ENCODE measurements at places on chromosomes 2 and 18.

GRCh38 chr2:112259509-112260294 is 4.9 kb upstream of the ZC3H8 start:
- peak; percentile 48 for DNase-seq

GRCh38 chr2:43142921-43143438 is 83.4 kb downstream of the ZFP36L2 start:
- DNase-seq = no peak

- DNase-seq = no peak
Measured at GRCh38 chr2:12269041-12269972, 447.4 kb upstream of the TRIB2 start.

- DNase-seq = no peak
Measured at GRCh38 chr2:122081751-122082150, 326.3 kb downstream of the TSN start.

- DNase-seq = no peak
Measured at GRCh38 chr18:70082430-70082829, 123.1 kb downstream of the RTTN start.

- no peak for DNase-seq
Measured at GRCh38 chr18:12998332-12999060, 7.3 kb downstream of the CEP192 start.

DNA sequence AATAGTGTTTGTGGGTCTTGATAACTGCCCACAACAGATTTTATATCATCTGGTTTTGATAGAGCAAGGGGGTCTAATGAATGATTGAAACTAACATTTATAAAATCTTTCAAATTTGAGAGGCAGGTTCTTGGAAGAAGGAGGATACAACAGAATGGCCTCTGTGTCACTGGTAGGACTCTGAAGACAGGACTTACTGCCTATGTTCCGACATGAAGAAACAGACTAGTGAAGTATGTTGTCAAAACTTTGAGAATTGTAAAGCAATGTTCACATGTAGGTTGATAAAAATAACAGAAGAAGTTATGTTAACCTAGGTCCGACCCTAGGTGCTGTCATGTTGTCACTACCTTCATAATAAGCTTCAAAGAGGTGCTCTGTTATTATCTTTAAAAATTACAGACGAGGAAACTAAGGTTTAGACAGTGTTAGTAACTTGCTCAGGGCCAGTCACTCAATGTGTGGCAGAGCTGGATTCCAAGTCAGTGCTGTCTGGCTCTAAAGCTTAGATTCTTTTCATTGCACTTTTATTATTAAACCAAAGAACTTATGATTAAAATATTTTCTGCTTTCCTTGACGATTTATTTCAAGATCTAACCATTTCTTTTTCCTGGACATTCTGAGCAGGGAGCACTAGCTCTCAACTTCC is 146.2 kb downstream of the RPIA start:
- DNase-seq = no peak

- no peak for DNase-seq
Measured at GRCh38 chr2:54652540-54652939, 70.9 kb upstream of the EML6 start.

DNA sequence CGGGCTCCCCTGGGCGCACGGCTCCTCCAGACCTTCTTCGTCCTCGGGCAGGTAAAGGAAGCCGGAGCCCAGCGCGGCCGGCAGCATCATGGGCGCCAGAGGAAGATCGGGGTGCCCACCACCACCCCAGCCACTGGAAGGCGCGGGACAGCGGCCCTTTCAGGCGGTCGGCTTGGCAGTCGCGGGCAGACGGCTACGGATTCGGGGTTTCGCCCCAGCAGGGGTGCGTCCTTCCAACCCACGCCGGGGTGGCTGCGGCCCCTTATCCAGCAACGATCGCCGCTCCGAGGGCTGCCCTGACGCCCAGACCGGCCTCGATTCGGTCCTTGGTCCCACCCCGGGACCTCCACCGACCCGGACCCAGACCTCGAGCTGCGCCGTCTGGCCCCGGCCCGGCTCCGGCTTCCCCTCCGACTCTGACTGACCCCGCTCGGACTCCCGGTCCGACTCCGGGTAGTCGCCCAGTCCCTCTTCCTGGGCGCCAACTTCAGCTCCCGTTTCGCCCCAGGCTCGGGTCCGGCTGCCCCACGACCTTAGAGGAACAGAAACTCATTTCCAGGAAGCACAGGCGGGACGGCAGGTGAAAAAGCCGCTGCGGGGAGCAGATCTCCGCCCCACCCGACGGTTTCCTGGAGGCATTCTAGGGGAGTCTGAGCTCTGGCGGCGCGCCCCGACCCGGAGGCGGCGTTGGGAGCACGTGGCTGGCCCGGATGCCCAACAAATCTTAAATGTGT is 30.2 kb upstream of the SSB start:
- DNase-seq = no peak

- no peak for DNase-seq
Measured at GRCh38 chr2:209526561-209526960, 102.7 kb downstream of the MAP2 start.

- no peak for DNase-seq
Measured at GRCh38 chr2:130381619-130382018, 25.8 kb downstream of the PTPN18 start.

DNA sequence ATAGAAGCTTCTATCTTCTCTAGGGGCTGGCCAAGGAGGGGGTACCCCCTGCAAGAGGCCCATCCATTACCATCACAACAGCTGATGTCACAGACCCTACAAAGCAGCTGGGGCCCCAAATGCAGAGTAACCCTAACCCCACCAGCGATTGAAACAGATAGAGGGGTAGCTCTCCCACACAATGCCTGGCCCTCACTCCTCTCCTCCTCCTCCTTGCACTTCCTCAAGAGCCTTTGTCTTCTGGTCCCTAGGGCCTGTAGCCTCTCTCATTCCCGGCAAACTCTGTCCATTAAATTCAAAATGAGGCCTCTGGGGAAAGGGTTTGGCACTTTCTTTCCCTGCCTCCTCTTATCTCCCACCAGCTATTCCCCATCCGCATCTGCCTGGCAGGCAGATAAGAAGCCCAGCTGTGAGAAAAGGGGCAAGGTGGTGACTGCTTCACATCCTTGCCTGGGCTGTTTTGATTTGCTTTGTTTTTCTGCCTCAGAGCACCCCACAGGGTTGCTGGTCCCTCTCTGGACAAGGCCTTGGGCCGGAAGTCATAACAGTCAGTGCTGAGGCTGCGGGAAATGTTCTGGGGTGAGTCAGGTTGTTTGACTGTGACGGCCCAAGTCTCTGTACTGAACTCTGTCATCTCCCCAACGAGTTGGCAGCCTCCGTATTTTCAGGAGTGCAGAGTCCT is 26.1 kb upstream of the CYP26B1 start:
- no peak for DNase-seq

GRCh38 chr2:19796035-19796695 is 105.6 kb downstream of the TTC32 start:
- DNase-seq = no peak

GRCh38 chr2:30208453-30208852 is 22.9 kb upstream of the LBH start:
- no peak for DNase-seq

GRCh38 chr2:98569197-98569793 is 39.0 kb downstream of the COA5 start:
- peak; percentile 69 for DNase-seq

GRCh38 chr2:101310834-101311695 is 2.6 kb upstream of the RNF149 start:
- DNase-seq = no peak

DNA sequence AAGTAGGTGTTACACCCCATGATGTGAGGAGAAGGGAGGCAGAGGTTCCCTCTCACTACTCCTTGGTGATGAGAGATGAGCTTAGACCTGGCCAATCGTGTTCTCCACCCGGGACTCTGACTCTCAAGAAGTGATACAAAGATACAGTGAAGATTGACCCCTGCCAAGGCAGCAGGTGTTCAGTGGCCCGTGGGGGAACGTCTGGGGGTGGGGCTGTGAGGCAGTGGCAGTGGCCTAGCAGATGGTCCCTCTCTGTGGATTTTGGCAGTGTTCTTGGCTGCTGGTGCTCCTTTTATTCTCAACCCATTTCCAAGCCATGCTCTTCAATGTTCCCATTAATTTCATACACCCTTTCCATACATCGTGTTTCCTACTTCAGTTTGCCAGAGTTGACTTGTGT is 120.4 kb upstream of the NEDD4L start:
- no peak for DNase-seq

GRCh38 chr2:227888289-227888688 is 16.9 kb downstream of the DAW1 start:
- DNase-seq = no peak

DNA sequence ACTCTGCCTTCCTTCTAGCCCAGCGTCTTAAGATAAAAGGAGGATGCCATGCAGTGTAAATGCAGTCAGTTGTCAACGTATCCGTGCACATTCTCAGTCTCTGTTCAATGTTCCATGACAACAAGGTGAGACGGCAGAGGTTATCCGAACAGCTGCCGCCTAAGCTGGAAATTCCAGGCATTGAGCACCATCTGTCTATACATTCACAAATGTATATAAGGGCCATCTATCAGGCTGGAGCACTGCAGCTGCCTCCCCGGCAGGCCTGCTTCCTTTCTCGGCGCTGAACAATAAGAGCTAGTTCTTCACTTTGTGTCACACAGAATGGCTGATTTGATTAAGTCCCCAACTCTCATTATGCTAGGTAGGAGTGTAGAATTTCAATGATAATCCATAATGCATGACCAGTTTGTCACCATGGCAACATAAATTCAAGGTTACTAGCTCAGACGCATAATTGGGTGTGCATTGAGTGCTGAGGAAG is 282.2 kb upstream of the SOX11 start:
- no peak for DNase-seq

GRCh38 chr18:44325903-44326635 is 354.6 kb upstream of the SETBP1 start:
- no peak for DNase-seq

DNA sequence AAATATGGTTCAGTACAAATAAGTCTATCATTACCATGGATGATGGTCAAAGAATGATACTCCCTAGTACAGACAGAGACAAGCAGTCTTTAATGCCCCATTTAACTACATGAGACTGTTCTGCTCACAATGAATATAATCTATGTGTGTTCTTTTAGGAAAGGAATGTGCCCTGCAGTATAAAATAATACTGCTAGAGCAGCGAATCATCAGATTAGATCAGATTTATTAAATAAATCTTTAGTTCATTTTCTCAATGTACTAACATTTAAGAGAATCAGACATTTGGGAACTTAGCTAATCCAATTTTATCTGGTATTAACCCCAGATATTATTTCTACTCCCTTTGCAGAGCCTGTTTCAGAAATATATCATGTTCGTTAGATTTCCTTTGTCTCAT is 272.0 kb upstream of the GCFC2 start:
- no peak for DNase-seq

DNA sequence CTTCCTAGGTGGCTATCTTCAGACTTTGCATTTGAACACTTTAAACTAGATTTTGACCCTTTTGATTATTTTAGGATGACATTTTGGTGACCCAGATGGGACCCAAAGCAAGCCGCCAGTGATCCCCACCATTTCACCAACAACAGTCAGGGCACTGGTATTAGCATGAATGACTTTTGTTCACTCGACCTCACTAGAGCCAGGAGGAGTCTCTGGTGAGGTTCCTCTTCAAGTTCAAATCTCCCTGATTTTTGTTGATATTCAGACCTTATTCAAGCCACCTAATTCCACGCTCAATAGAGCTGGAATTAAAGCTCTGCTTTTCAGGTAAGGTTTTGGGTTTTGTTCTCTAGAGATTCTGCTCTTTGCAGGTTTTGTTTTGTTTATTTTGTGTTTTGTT is 202.3 kb downstream of the MREG start:
- DNase-seq = no peak

DNA sequence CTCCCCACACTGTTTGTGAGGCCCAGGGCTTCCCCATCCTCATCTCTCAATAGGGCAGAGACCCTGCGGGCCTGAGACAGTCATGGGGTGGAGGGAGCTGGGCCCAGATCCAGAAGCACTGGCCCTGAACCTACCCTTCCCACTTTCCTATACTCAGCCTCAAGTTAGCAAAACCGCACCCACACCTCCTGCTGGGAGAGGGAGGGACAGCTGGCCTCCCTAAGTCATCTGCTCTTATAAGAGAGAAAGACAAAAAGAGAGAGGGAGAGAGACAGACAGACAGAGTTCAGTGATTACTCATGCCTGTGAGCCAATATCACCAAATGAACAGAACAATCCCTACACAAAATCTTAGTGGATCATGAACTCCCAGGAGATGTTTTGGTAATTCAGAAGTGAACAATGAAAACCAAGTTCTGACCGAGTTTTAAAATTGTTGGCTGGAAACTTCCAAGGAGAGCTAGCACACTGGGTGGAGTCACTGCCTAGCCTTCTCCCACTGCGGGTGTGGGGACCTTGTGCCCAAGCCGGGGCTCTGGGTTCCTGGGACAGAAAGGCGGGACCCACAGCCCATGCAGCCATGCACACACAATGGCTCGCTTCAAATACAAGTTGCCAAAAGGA is 130.5 kb downstream of the PXDN start:
- no peak for DNase-seq

DNA sequence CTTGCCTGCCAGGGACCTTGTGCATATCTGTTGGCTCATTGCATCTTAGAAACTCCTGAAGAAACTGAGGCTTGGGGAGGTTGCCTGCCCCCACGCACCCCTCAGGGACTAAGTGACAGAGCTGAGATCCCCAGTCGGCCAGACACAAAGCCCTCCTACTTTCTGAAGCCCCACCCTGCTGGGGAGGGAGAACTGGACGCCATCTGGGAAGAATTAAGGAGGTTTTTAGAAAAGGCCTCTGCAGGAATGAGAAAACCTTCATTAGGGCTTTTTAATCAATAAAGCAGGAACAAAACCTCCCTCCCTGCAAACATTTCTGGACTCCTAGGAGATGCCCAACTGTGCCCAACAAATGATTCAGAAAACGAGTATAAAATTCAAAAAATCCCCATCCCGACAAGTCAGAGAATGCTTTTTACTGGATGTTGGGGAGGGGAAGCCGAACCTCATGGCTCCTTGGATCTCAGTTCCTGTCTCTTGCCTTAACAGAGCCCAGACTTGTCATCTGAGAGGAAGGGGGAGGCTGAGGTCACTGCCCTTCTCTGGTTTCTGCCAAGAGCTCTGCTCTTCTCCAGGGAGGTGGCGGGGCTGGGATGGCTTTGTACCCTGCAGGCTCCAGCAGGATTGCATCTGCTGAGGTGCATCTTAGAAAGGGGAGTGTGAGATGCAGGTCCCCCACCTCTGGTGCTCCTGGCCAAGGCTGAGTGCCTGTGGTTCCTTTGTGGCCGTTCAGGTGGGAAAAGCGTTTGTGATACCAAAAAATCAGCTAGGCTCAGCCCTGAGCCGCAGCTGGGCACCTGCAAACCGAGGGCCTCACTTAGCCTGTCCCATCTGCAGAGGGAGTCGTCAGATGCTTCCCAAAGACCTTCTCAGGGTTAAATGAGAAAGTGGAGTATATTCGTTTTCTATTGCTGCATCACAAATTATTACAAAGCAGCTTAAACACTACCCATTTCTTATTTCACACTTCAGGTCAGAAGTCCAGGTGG is 142.4 kb downstream of the ZFP36L2 start:
- DNase-seq = no peak

All from stimulated activated CD8-positive, alpha-beta memory T cell treated with anti-CD3 and anti-CD28 coated beads, Interleukin-15, amount 100 ng/mL, for 24 hours (primary cell).